ENCODE measurements at places on chromosomes 6 and 20. TPM values are rescaled to one million over a fixed set of nuclear protein-coding genes. Genes with fewer than 3 reads are reported as not detected.

DNA sequence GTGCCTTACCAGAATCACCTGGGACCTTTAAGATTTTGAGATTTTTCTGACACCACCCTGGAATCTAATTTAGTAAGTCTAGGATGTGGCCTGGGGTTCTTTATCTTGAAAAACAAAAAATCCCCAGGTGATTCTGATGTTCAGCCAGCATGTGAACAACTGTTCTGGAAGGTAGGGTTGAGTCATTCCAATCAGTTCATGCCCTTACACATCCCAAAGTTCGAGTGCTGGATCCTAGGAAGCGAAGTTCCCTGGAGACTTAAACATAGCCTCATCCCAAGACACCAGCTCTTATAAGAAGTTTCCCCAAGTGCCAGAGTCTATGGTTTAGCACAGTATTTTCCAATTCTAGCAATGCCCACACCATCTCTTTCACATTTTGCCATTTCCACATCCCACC, 6.3 kb upstream of the TSHZ2 start:
- no peak for DNase-seq

DNA sequence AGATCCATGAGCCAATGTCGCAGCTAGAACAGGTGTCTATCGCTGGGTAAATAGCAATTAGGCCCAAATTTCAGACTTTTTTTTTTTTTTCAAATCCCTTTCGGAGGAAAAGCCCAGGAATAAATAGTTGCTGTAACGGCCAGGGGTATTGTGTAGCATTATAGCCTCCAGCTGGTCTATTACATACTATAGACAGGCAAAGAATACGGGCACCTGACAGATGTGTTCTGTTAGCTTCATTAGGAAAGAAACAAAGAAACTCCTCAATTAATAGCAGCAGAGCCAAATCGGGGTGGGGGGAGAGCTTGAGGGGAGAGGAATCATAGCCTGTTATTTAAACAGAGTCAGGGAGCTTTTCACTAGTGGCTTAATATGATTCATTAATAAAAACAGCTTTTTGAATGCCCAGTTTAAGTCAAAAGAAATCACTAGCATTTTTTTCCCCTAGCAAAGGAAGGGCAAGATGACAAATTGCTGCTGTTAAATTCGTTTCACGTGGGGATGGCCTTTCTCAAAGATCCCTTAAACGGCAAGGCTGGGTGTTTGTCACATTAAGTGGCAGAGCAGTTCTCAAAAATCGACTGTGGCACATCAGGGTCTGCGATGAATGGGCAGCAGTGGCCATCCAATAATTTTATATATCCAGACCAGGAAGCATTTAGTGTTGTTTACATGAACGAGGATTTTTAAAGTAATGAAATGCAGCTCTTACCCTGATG, 139.4 kb downstream of the ID4 start:
- DNase-seq: no peak

The KIFC1 gene
- total RNA-seq: 175 TPM

DNA sequence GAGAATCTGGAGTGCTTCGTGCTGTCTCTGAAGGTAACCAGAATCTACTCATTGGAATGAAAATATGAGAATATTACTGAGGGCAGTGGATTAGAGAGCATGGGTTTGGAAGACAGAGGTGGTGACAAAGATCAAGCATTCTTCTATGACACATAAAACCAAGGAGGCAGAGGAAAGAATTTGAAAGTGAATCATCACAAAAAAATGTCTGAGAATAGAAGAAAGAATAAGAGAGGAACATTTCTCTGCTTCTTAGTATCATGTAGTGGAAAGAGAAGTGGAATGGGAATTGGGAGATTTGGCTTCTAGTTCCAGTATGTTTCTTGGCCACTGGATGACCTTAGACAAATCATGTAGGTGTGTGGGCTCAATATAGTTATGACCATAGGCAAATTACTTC, 474.0 kb downstream of the TFAP2B start:
- DNase-seq: no peak

DNA sequence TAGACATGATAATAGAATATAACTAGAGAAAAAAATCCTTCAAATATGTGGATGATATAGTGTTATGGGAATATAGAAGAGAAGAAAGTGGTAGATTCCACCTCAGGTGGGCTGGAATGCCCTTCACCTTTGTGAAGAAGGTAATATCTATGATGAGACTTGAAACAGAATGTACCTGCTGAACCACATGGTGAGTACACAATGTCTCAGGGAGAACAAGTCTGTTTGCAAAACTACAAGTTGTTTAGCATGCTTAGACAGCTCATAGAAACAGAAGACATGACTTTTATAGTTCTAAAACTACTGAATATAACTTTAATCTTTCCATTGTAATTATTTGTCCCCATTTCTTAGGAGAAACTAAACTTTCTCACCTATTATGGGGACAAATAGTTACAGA, 12.2 kb downstream of the C6orf58 start:
- no peak for DNase-seq

DNA sequence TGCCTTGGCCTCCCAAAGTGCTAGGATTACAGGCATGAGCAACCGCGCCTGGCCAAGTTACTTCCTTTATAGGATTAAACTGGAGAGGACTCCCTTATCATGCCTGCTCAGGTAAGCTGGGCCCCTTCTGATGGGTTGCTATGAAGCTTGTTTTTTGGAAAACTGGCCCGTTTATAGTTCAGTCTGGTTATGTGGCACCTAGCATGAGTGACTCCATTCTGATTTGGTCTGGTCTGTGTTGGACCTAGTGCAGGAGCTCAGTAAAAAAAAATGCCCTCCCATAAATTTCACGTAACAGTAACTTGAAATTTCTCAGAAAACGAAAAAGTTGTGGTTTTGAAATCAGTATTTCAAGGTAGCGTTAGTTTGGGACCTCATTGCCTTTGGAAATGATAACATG, 448.4 kb downstream of the HACE1 start:
- DNase-seq: no peak

DNA sequence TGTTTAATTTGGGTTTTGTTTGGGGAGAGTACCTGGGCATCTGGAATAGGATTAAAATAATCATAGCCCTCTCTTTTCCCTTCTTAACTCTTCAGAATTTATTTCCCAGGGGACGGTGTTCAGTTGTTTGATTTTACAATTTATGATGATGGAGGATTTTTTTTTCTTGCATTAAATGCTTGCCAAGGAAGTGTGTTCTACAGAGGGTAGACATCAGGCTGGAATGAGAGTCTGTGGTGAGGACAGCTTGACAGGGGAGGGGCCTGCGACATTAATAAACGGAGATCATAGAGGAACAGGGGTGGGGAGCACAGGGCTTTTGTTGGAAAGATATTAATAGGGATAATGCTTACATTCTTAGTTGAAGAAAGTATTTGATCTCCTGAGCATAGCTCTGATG, 297.5 kb downstream of the CLIC5 start:
- DNase-seq: no peak

- no peak for DNase-seq
These were observed 101.9 kb downstream of the REV3L start for GRCh38 chr6:111381123-111381522.

DNA sequence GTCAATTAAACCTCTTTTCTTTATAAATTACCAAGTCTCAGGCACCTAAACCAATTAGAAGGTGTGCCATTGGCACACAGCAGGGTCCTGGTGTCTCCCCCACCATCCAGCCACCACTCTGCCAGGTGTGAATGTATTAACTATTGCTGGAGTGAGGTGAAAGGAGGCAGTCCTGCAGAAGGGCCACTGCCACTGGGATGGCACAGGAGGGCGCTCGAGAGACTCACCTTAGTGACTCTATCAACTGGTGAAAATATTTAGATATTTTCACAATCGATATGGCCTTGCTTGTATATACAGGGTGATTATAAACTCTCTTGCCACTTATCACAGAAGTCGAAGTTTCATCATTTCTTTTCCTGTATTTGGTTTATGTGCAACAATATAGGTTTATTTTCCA, 145.6 kb upstream of the ESR1 start:
- DNase-seq: no peak

The PROKR2 gene
- total RNA-seq: not detected

DNA sequence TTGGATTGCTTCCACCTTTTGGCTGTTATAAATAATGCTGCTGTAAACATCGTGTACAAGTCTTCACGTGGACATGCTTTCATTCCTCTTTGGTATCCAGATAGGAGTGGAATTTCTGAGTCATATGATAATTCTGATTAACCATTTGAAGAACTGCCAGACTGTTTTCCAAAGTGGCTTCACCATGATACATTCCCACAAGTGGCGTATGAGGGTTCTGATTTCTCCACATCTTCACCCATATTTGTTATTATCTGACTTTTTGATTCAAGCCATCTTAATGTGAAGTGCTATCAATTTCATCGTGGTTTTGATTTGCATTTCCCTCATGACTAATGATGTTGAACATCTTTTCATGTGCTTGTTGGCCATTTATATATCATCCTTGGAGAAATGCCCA, 2.9 kb upstream of the SNRPB start:
- no peak for DNase-seq

The NDUFAF5 gene
- total RNA-seq: 34.6 TPM

GRCh38 chr6:23414051-23414445, 712.0 kb upstream of the NRSN1 start:
- no peak for DNase-seq

GRCh38 chr6:131909408-131910218, 41.6 kb downstream of the CCN2 start:
- DNase-seq: peak; percentile 85

- no peak for DNase-seq
These were observed 115.8 kb downstream of the MANEA start for GRCh38 chr6:95693108-95693507.

- no peak for DNase-seq
These were observed 366.5 kb downstream of the PRKN start for GRCh38 chr6:162360901-162361567.

DNA sequence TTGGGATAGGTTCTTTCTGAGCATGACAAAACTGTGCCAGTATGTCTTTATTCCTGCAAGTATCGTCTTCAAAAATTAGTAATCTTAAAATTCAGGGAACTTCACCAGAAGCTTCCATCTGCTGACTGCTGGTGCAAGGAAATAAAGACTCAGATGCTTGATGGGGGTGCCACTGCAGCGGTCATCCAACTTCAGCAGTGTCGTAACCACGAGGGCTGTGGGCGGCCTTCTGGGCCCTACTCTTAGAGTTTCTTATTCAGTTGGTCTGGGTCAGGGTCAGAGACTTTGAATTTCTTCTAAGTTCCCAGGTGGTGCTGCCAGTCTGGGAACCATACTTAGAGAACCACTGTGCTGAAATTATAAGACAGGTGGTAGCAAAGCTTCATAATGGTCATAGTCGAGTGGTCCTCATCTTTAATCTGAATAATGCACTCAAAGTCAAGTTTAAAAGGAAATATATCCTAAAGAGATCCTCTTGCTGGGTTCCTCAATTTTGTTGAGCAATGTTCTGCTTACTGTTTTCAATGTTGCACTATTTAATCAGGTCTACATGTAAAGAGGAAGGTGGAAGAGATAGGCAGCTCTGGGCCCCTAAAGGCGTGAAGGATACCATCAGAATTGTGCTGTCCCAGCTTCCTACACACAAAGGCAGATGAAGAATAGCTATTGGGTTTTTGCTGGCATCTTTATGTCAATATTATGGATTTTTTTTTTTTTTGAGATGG, 165.4 kb upstream of the GMDS start:
- DNase-seq: no peak

DNA sequence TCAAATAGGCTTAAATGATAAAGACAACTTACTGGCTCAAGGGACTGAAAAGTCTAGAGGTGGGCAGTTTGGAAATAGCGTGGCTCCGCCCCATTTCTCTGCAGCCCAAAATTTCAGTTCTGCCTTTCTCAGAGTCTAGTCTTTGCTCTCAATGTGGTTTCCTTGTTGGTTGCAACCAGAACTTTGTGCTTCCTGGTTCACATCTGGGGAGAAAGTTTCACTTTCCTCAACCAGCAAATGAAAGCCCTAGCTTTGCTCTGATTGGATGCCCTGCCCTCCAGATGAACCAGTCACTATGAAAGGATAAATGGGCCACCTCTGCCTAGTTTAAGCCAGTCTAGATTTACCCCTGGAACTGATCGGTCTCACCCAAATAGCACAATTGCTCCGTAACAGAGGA, 14.9 kb downstream of the SYCP2L start:
- DNase-seq: peak; percentile 39

The BPHL gene
- 5.5 TPM for total RNA-seq

The ACSS1 gene
- total RNA-seq: 42.5 TPM

DNA sequence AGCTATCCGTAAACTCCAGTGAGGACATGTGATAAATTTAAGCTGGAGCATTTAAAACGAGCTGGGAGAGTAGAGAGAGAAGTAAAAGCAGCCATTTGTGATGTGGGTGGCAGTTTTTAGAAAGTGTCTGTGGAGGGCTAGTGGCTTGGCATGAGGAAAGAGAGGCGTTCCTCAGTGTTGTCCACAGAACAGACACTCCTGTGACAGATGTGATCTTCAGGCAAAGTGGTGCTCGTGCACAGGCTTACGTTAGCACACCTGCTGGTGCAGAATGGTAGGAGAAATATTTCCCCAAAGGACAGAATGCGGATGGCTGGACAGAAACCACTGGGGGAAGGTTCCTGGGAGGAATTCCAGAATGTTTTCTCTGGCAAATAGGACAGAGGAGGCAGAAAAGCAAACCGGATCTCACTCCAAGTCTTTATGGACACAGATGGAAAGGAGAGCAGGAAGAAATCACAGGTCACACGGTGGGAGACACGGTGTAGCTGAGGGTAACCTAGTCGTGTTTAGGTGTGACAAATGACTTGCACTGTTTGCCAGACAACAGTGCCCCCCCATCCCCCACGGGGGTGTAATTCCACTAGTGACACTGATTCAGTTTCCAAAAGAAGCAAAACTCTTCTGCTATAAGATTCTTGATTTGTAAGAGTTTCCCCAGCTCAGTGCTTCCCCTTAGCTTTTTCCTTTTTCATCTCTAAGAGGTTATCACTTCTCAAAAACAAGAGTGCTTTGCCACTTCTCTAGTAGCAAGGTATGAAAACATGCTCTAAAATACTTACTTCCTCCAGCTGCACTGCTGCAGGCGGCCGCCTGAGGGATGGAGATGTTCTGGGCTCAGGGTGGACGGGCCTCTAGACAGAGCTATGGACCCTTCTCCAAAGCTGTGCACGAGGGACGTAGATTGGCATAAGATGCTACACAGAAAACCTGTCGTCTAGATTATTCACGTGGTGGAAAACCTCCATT, 293.2 kb downstream of the QKI start:
- DNase-seq: no peak

GRCh38 chr6:110597761-110598160, 121.3 kb upstream of the SLC22A16 start:
- no peak for DNase-seq

The CLDN20 gene
- total RNA-seq: not detected

The DYNLT2 gene
- total RNA-seq: 2.1 TPM

The ZC3H12D gene
- total RNA-seq: 6.1 TPM

All from activated CD8-positive, alpha-beta T cell treated with anti-CD3 and anti-CD28 coated beads, Interleukin-2, amount 10 ng/mL, durations not matched to agents 7 days and 5 days (primary cell).